ENCODE measurements at places on chromosomes 3 and 15.

DNA sequence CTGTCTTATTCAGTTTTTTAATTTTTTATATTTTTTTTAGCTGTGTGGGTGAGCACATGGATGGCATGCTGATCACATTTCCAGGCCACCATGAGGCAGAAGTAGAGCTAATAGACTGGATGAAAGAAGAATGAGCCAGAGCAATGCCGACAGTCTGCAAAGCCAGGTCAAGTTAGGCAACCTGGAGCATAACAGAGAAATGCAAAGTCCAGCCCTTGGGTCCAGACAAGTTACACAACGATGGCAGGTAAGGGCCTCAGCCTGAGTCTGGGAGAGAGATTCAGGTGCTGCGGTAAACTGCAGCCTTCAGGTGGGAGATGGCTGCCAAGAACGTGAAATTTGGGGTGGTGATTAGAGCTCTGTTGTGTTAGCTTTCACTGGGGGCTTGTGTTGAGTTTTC lies 84.0 kb upstream of the CACNA2D3 start:
- no peak for DNase-seq

DNA sequence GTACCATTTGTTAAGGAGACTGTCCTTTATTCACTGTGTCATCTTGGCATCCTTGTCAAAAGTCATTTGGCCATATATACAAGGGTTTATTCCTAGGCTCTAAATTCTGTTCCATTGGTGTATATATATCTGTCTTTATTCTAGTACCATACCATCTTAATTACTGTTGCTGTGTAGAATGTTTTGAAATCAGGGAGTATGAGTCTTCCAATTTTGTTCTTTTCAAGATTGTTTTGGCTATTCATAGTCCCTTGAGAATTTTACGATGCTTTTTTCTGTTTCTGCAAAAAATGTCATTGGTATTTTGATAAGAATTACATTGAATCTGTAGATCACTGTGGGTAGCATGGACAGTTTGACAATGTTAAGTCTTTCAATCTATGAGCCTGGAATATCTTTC lies 28.7 kb downstream of the PFN2 start:
- DNase-seq = no peak

- DNase-seq = no peak
These were observed 32.7 kb downstream of the GLDN start for GRCh38 chr15:51374131-51374530.

- DNase-seq = no peak
These were observed 273.6 kb downstream of the MECOM start for GRCh38 chr3:169389925-169390253.

GRCh38 chr3:35223632-35224394 lies 415.5 kb upstream of the ARPP21 start:
- DNase-seq = no peak

- no peak for DNase-seq
These were observed 479 bp downstream of the LRRC2 start for GRCh38 chr3:46565607-46566039.

GRCh38 chr15:62988701-62989100 lies 53.8 kb upstream of the TPM1 start:
- no peak for DNase-seq

- DNase-seq = no peak
These were observed 65.4 kb upstream of the ITGA11 start for GRCh38 chr15:68497206-68497910.

DNA sequence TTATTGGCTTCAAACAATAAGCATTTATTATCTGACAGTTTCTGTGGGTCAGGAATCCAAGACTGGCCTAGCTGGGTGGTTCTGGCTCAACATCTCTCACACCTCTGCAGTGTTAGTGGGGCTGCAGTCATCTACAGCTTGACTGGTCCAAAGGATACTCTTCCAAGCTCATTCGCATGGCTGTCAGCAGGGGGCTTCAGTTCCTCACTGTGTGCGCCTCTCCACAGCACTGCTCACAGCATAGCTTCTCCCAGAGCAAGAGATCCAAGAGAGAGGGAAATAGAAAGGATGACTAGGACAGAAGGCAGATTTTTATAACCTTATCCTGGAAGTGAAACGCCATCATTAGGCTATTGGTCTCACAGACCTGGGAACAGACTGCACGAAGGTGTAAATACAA lies 64.2 kb downstream of the MAGI1 start:
- DNase-seq = no peak
